ENCODE measurements at places on chromosomes 7 and 10. TPM values are rescaled to one million over a fixed set of nuclear protein-coding genes. Genes with fewer than 3 reads are reported as not detected.
A peak's percentile ranks its signal among the peaks of the same experiment; 100 is the strongest.

DNA sequence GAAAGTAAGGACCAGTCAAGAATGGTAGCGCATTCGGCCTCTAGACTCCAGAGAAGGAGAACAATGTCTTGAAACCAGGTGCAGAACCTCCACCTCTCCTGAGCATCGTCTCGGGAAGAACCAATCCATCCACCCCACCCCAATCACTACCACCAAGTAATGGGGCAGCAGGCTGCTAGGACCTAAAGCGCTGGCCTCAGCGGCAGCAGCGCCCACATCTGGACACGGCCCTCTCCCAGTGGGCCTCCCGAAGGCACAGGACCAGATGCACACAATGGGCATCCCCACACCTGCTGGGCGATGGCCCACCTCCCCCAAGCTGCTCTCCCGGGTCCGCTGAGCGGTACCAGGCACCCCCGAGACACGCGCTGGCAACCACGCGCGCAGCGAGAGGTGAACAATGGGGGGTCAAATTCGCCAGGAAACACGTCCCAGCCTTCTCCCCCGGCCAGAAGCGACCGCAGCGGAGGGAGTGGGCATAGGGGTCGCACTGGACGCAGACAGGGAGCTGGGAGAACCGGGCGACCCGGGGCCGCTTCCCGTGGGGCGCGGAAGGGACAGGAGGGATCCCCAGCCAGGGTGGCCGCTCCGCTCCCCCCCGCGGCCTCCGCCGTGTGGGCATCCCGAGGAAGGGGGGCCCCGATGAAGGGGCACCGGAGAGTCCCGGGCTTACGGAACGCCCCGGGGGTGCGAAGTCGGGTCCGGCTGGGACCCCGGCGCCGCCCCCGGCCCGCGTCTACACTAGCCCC, 506 bp downstream of the CTTNBP2 start:
- DNase-seq, result peak; percentile 28

- no peak for DNase-seq
These were observed 4.0 kb upstream of the GCK start for GRCh38 chr7:44193011-44193802.

DNA sequence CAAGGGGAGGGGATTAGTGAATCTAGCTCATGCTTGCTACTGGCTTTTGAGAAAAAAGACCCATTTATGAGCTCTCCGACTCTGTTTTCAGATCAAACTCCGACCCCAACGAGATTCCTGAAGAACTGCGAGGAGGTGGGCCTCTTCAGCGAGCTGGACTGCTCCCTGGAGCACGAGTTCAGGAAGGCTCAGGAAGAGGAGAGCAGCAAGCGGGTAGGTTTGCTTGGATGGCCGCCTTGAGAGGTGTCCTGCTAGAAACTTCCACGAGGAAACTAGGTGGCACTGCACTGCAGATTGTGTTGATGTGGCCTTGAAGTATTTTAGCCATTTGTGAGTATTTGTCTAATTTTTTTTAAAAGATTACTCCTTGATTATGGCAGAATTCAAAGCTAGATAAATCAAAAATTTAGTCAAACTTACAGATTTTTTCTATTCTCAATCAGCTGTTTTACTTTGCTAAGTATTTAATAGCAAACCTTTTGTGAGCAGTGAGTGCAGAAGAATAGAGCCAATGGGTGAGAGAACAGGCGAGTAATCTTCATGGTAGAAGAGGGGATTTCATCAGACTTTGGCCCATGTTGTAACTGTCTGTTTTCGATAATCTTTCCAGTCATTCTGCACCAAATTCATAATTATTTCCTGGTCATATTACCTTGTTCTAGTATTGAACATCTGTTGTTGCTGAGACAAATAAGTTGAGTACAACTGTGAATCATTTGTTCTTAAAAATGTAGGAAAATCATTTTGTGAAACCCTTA, 95.4 kb downstream of the CREB5 start:
- no peak for DNase-seq

DNA sequence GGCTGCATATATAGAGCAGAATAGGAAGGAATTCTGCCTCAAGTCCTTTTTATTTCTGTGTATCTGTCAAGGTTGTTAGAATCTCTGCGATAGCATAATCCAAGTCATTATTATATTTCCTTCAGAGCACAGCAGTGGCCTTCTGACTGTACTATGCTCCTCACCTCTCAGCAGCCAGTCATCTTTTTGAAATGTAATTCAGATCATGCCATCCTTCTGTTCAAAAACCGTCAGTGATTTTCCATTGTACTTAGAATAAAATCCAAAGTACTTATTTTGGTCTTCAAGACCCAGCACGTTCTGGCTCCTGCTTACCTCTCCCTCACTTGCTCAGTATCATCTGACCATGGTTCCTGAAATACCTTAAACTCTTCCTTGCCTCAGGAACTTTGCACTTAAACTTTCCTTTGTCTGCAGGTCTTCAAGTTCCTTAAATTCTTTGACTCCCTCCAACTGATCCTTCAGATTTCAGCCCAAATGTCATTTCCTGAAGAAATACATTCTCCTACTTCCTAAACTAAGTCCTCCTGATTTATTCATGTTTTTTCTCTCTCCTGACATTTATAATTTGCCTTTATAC, 112.4 kb downstream of the ST7 start:
- no peak for DNase-seq

GRCh38 chr10:85926986-85927385, 439.6 kb downstream of the GRID1 start:
- DNase-seq, result peak; percentile 36

HOXA6 gene
- total RNA-seq, result 4.5 TPM
